ENCODE measurements at places on chromosomes 11 and 22.

GRCh38 chr11:72511393-72512047 is 77.2 kb upstream of the CLPB start:
- DNase-seq, result no peak

DNA sequence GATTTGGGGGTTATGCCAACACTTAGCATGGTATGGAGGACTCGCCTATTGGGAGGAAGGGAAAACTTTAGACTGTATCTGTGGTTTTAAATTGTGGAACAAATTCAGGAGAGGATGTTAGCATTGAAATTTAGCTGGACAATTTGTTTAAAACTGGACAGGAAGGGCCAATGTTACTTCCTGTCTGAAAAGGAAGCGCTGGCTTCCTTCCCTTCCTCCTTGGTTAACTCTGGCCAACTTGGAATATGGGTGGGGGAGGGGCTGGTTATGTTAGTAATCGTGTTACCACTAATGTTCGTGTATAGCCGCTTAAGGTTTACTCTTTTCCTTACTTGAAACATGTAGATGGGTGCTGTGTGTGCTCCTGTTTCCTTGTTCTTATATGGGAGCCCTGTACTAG is 13.9 kb downstream of the CTNND1 start:
- DNase-seq, result no peak

DNA sequence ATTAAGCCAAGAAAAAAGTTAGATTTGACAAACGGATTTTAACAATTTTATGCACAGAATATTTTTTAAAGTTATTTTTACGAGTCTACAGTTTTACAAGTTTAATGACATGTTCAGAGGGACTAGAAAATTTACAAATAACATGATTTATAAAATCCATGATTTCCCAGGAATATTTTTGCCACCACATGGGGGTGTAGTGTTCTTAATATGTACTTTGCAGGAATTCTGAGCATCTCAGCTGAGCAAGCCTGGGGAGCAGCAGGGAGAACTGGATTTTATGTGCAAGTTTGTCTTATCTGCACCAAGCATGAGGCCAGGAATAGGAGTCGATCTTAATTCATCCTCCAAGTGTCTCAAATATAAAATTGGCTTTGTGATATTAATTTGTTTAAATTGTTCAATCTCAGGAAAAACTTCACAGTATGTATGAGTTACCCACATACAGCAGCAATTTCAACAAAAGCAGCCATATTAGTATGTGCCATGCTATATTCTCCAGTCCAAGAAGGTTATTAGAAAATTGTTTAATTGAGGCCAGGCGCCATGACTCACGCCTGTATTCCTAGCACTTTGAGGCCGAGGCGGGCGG is 826.3 kb downstream of the DLG2 start:
- DNase-seq, result no peak

GRCh38 chr11:3154001-3154599 is 11.0 kb downstream of the OSBPL5 start:
- DNase-seq, result no peak

GRCh38 chr11:26951809-26952515 is 42.0 kb upstream of the FIBIN start:
- DNase-seq, result no peak

- no peak for DNase-seq
Observed at GRCh38 chr11:87892291-87892690, 283.0 kb downstream of the RAB38 start.

DNA sequence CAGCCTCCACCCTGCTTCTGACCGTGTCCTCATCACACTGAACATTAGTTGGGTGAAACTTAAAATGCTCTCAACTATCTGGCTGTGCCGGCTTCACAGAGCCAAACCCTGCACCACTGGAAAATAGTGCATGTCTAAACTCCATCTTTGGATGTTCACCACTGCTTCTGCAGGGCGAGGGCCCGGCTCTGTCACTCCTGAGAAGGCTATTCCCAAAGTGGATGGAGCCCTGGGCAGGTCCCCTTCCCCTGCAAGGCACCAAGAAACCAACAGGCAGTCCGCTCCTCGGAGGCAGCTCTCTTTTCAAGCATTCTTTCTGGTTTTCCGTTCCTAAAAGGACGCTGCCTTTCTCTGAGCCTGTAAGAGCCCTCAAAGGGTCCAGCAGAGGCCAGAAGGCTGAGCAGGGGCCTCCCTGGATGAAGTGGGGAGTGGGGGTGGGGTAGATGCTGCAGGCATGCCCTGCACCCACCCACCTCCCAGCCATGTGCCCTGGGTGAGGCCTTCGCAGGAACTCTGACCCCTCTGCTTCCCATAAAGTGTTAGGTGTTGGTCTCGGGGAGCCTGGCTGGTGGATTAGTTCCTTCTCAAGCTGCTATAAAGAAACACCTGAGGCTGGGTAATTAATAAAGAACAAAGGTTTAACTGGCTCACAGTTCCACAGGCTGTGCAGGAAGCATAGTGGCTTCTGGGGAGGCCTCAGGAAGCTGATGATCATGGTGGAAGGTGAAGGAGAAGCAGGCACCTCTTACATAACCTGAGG is 23.3 kb downstream of the LINC01488 start:
- DNase-seq, result no peak

DNA sequence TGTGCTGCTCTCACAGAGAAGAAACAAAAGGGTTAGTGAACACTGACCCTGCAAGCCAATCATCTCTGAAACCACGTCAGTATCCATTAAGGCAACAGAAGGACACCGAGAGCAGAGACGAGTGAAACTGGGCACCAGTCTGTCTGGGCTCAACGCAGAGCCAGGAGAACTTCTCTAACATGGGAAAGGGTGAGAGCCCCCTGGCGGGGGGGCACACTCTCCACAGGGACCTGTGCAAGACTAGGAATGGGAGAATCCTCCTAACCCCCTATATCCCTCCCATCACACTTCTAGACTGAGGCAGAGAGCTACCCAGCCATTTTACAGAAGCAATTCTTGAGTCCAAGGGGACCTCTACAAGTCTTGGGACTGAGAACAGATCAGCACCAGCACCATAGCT is 285.8 kb downstream of the SOX6 start:
- DNase-seq, result no peak

DNA sequence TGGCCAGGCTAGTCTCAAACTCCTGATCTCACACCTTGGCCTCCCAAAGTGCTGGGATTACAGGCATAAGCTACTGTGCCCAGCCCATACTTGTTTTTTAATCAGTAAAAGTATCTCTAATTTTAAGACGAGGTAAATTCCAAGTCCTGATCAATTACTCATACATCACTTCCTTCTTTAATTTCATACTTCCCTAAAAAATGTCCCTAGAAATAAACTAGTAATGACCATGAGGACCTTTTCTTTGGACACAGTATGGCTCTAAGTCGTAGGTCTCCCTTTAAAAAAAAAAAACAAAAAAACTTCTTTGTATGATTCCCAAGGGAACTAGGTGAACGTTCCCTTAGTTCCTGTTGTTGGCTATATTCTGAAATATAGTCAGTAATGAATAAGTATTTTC is 29.8 kb downstream of the NUP98 start:
- no peak for DNase-seq

GRCh38 chr11:134942681-134943080 is 530.6 kb upstream of the B3GAT1 start:
- DNase-seq, result no peak

DNA sequence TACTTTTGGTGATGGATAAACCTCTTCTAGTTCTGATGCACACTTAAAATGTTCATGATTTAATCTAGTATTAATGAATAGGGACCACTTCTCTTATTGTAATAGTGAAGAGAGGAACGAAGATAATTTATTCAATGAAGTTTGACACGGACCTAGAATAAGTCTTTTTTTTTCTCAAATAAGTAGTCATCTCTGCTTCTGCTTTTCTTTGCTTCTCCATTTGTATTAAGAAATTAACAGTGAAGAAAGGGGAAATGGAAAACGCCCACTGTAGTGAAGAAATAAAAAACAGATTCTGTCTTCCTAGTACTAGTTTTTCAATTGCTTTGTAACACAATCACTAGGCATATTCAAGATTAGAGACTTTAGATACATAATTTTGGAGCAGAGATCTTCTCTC is 73.0 kb downstream of the CD44 start:
- DNase-seq, result no peak

GRCh38 chr11:41085123-41085522 is 374.3 kb downstream of the LRRC4C start:
- DNase-seq, result no peak

DNA sequence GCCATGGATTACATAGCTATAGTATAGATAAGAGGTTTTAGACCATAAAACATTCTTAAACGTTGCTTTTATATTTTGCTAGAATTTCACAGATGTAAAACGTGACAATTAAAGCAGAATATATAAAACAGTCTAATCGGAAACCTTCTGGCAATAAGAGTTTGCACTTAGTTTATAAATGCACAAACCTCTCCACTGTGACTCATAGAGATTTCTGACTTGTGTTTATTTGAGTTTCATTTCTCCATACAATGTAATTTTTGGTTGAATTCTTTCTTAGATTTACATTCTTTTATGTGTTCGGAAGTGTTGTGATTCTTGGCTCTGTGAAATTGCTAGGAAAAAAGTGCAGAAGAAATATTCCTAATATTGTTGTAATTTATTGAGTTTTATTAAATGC is 288.7 kb upstream of the CTSC start:
- DNase-seq, result no peak

GRCh38 chr11:59791639-59792038 is 18.9 kb downstream of the MRPL16 start:
- no peak for DNase-seq

- no peak for DNase-seq
Observed at GRCh38 chr11:12556155-12556554, 118.1 kb upstream of the TEAD1 start.

DNA sequence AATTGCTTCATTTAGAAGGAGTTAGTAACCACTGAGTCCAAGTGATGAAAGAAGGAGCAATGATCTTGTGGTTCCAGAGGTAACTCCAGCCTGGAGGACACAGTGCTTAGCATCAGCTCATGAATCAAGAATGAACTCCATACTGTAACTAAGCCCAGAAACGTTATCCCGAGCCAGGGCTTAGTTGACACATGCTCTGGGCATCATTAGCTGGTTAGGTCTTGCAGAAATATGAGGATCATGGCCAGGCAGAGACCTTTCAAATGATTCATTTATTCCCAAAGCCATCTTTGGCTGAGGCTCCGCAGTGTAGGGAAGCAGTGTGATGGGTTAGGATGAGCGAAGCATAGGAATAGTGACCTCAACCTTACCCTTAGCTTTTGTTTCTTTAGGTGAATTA is 277.4 kb downstream of the FAM76B start:
- no peak for DNase-seq

DNA sequence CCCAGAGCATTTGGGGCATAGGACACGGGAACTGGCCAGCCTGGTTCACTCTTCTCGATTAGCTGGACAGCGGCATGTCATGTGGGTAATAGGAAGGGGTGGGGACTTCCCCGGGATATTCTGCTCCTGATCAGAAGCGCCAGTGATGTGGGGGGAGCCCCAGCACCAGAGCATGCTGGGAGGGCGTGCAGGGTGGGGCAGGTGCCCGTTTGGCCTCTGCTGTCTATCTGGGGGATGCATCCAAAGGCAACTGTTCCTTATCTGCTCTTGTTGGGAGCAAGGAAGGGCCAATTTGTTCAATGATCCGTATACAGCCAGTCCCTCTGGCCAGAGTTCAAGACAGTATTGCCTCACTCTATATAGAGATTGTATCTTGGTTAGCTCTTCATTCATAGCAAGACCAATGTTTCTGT is 43.6 kb downstream of the PPARA start:
- DNase-seq, result no peak

GRCh38 chr11:8932564-8933180 is at the start of gene C11orf16:
Gene C11orf16 (minus strand): TSS chr11:8932947. CDS start chr11:8932308, 639 bp downstream.
- no peak for DNase-seq

DNA sequence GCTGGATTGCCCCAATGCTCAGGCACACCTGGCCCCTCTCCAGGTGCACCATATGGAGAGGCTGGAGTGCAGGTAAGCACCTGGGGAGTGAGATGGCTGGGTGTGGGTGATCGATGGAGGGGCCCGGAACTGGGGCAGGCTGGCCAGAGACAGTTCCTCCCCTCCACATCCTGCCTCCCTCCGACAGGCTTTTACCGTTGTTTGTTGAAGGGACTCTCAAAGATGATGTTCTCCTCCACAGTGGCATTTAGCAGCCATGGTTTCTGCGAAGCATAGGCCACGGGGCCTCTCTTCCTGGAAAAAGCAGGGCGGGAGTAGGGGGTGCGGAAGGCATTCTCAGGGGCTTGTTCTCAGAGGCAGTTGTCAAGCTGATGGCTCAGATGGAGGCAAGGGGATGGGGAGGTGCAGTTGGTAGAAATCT is 25.9 kb upstream of the KCNJ11 start:
- no peak for DNase-seq

- DNase-seq, result no peak
Observed at GRCh38 chr11:14029971-14030920, 67.7 kb downstream of the SPON1 start.

- DNase-seq, result no peak
Observed at GRCh38 chr11:26470992-26471391, 101.1 kb downstream of the MUC15 start.

- DNase-seq, result no peak
Observed at GRCh38 chr11:128745311-128746136, 51.7 kb downstream of the FLI1 start.

- DNase-seq, result no peak
Observed at GRCh38 chr11:47443028-47443700, 5.8 kb downstream of the RAPSN start.

DNA sequence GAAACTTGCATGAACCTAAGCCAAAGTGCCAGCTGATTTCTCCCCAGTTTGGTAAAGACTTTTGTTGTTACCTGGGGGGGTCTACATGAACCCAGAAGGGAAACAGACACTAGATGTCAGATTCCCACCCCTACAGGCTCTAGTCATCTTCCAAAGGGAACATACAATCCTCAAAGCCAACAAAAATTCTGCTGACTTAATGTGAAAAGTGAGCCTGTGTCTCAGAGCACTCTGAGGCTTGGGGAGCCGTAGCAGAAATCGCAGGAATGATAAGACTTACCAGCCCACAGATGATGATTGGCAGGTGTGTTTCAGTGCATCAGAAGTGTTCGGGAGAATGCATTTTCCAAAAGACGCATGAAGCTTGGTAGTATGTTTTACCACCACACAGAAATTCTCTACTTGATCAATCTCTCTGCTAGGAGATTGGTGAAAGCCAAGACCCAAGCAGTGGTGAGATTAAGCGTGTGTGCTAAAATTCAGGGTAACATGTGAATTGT is 187.1 kb downstream of the DBX1 start:
- DNase-seq, result no peak

GRCh38 chr22:29702000-29702930 is 17.5 kb upstream of the CABP7 start:
- no peak for DNase-seq

- DNase-seq, result no peak
Observed at GRCh38 chr22:30277547-30278344, 11.1 kb upstream of the OSM start.

- DNase-seq, result no peak
Observed at GRCh38 chr11:10317151-10317755, 12.4 kb downstream of the ADM start.

DNA sequence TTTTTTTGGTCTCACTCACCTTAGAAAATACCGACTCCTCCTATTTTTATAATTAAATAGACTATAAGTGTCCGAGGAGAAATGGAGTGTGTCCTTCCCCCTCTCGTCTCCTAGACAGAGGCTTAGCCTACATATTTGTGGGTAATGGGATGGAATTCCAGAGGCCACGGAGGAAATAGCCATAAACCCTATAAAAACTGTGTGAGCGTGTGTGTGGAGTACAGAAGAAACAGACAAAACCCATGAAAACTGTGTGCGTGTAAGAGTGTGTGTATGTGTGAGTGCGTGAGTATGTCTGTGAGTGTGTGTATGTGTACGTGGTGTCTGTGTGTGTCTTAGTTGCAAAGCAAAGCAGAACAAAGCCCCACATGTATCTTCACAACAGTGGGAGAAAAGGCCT is 883.5 kb downstream of the OPCML start:
- no peak for DNase-seq

- no peak for DNase-seq
Observed at GRCh38 chr22:39448205-39449054, 8.4 kb upstream of the MGAT3 start.
